Fibroblast of skin of abdomen (primary cell): ENCODE measurements at places on chromosomes 2 and 18.

- DNase-seq, result no peak
These were observed 111.1 kb upstream of the KLF7 start for GRCh38 chr2:207276858-207277257.

DNA sequence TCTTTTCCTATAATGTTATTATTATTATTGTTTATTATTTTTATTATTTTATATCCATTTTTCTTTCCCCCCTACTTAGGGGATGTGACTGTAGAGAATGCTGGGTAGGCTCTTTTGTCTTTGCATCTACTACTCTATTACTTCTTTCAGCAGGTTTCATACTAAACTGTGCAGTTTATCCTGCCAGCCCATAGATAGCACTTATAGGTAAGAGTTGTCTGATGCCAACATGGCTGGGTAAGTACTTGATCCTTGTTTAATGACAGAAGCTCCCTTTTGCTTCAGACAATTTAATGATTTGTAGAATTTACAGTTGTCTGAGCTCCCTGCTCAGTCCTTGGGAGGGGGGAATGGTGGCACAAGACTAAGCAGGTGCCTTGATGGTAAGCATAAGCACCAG lies 262.9 kb upstream of the CDH2 start:
- peak; percentile 6 for DNase-seq

- DNase-seq, result peak; percentile 88
These were observed 44.4 kb downstream of the ALPK2 start for GRCh38 chr18:58584200-58585127.

GRCh38 chr18:56559044-56559443 lies 79.3 kb downstream of the TXNL1 start:
- DNase-seq, result no peak

- no peak for DNase-seq
These were observed 8.8 kb downstream of the RALB start for GRCh38 chr2:120261387-120262006.

DNA sequence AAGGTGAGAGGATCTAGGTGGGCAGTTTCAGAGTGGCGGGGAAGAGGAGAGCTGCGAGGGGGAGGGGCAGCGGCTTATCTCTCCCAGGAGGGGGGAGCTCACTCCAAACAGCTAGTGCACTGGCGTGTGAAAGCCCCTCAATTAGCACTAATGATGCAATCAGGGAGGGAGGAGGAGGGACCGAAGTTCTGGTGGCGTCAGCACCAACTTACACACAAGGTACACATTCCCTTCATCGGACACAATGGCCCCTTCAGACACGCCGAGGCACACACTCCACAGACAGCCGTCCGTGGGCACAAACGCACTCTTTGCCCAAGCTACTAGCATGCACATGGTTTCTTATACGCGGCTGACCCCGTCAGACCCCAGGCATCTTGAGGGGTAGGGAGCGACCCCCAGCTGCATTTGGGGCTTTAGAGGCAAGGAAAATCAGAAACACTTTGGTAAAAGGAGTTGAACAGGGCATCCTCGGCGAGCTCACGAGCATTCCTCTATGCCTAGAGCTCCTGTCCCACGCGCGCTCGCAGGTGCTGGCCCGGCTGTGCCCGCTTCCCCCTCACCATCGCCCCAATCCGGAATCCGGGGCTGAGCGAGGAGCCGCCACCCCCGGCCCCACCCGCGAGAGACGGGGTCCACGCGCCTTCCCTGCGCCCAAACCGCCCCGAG lies 868 bp upstream of the PKDCC start:
- DNase-seq, result peak; percentile 51

DNA sequence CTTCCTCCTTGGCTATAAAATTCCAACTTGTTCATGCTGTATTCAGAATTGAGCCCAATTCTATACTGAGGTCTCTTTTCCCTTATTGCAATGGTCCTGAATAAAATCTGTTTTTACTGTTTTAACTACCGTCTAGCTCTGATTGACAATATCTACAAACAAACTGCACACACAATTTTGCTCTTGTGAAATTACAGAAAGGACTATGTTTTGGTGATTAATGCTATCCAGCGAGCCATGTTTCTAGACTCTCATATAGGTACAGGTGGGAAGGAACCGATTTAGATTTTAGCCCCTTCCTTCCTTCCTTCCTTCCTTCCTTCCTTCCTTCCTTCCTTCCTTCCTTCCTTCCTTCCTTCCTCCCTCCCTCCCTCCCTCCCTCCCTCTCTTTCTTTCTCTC lies 254.4 kb downstream of the SLC4A3 start:
- no peak for DNase-seq

DNA sequence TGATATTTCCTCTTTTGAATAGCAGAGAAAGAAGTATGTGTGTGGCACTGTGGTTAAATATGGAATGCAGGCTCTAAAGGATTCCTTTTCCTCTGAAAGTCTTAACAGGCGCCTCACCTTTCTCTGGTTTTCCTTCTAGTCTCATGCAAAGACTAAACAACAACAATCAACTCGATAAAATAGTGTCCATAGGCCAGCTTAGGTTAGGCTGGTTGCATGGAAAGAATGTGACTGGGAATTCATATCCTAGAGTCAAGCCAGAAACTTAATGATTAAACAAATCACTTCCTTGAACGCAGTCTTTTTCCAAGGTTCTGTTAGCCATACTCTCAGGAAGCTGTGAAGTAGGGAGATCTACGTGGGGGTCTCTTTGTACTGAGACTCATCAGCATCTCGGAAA lies 800.8 kb upstream of the ID2 start:
- DNase-seq, result peak; percentile 69

DNA sequence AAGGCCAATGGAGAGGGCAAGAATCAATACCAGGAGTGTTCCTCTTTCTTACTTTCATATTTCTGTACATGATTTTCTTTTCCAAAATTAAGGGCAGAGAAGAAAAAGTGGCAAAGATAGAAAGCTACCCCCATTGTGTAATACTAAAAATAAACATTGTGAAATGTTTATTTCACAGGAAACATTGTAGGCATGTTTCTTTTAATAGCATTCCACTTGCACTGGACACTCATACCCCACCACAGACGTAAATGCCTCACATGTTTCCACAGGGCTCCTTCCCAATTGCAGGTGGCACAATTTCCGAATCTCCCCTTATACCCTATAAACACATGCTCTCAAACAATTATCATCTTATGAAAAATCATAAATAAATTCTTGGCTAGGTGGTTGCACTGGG lies 645.1 kb upstream of the SETBP1 start:
- no peak for DNase-seq

GRCh38 chr2:72579591-72580180 lies 246.1 kb downstream of the EXOC6B start:
- peak; percentile 55 for DNase-seq

DNA sequence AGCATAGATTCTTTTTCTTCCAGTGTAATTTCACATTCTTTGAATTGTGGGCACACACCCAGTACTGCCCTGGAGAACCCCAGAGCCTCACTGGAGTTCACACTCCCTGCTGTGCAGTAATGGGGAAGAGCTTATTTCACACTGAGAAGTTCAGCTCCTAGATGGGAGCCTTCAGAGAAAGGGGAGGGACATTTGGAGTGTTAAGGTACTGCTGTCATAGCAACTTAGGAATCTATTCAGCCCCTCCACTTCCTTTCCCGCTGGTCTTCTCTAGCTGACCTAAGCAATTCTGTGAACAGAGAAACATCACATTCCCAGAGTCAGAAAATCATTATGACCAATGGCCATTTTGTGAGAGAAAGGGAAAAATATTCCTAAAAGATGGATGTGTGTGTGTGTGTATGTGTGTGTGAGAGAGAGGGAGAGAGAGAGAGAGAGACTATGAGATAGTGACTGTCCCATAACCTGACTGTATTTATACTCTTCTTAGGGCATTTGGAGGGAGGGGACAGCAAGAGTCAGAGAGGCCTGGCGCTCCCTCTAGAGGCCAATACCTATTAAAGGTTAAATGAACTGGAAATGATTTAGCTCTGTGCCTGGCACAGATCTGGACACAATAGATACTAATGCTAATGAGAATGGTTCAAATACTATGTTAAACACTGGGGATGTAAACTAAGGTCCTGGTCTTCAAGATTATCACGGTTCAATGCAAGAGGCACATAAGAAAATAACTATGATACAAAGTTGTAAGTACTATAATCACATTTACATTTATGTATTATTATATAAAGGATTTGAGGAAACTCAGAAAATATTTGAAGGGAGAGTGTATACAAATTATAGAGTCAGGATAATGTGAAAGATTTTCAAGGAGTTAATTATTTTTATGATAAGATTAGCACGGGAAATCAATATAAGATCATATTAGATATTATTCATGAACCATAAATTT lies 41.5 kb upstream of the RPE start:
- DNase-seq, result peak; percentile 36

DNA sequence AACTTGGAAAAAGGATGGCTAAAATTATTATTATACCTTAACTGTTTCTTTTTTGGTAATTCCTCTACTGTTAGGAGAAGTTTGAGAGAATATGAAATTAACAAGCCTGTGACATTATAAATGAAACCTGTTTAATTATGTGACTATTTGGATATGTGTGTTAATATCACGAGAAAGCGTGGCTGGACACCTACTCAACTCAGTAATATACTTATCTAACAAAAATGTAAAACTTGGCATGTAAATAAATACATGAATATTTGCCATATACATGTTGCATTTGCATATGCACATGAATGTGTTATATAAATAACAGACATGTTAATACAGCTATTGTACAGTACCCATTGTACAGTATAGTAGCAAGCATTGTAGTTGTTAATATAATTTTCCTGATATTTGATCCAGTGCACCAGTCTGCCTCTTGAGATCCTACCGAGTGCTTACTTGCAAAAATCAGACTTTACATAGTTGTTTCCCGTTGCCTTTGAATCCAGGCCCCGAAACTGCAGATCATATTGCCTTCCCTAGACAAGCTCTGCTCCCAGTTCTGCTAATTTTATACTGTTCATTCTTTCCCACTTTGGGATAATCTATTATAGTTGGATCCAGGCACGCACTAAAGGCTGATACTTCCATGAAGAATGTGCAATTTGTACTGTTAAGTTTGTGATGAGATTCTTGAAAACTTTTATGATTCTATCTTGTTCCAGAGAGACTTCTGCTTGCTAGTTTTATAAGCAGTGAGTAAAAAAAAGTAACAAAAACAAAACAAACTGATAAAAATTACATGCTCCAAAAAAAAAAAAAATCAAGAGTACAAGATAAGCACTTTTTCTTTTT lies 395.6 kb downstream of the ARHGAP15 start:
- DNase-seq, result peak; percentile 37

DNA sequence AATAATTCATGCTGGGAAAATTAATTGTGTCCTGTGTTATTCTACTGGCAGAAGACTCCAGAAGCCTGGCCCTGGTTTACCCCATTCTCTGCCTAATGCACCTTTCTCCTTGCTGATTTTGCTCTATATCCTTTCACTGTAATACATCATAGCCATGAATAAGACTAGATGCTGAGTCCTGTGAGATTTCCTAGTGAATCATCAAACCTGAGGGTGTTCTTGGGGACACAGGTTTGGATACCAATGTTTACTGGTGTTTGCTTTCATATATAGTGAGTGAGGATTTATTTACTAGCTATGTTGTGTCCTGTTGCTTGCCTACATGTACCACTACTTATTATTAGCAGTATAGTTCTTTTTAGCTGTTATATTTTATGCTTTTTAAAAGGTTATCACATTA lies 6.5 kb downstream of the METTL5 start:
- no peak for DNase-seq

GRCh38 chr2:1248187-1248586 lies 165.1 kb upstream of the TPO start:
- DNase-seq, result no peak

GRCh38 chr2:160583146-160583535 lies 89.5 kb upstream of the RBMS1 start:
- peak; percentile 76 for DNase-seq

- no peak for DNase-seq
These were observed 114.8 kb downstream of the MIB1 start for GRCh38 chr18:21855432-21855831.

- no peak for DNase-seq
These were observed 72.2 kb upstream of the TEX51 start for GRCh38 chr2:126826491-126826890.

GRCh38 chr18:39960550-39960949 lies 1994.5 kb upstream of the PIK3C3 start:
- DNase-seq, result peak; percentile 55

GRCh38 chr2:60796573-60797509 lies 40.8 kb downstream of the PAPOLG start:
- no peak for DNase-seq

- DNase-seq, result no peak
These were observed 119.5 kb upstream of the ZFP36L2 start for GRCh38 chr2:43345872-43346271.

DNA sequence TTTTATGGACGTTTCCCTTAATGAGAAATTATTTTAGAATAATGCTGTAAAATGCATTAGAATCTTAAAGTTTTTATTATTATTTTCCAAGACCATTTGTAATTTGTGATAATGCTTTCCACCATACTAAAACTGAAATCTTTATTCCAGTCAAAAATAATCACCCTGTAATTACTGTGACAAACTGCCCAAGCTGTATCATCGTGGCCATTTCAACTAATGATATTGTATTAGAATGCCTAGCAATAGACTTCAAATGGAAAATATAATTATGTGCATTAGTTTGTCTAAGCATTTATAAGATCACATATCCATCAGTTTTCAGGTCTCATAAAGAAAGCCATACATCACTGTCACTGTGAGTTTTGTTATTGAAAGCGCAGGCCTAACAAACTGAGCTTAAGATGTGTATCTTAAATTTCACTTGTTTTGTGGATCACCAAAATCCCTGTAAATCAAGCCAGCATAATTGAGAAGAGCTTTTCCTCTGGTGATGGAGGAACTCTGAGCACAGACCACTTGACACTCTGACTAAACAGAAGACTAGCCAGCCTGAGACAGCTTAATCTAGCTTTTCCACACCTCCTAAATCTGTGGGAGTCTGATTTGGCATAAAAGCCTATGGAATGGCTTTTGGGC lies 1312.2 kb upstream of the ACVR2A start:
- DNase-seq, result no peak

DNA sequence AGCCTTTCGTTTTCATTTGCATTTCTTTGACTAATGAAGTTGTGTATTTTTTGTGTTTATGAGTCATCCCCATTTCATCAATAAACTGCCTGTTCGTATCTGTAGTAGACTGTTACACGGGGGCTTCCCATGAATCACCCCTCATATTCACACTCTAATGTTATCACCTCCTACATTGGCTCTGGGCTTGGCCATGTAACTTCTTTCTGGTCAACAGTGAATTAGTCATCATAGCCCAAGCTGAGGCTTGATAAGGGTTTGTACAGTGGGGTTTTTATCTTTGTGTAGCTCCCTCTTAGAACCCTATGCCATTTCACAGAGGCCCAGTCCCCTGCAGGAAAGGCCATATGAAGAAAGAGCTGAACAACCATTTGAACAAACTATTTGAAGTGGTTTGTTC lies 151.0 kb downstream of the CCBE1 start:
- DNase-seq, result peak; percentile 48

DNA sequence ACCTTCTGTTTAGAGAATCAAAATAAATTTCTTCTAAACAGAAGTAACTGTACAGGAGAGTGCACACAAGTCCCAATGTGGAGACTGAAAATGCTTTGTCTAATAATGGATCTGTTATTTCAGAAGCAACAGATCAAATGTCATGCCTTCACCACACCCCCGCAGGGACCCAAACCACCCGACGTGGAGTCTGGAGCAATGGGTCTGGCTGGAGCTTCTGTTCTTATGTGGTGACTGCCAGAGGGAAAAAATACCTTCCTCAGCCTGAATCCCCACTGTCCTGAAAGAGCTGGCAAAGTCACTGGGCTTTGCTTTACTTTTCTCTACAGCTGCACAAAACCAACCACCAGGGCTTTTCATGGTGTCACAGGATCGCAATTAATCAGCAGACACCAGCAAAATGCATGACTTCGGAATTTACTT lies 119.0 kb upstream of the ZFP36L2 start:
- DNase-seq, result no peak

- peak; percentile 49 for DNase-seq
These were observed 1.9 kb upstream of the SOX11 start for GRCh38 chr2:5690286-5690685.
